ENCODE measurements at places on chromosomes 7 and 10. TPM values are rescaled to one million over a fixed set of nuclear protein-coding genes. Genes with fewer than 3 reads are reported as not detected.

The KCNIP2 gene
- polyA plus RNA-seq, result 4.1 TPM

The AKR1E2 gene
- polyA plus RNA-seq, result 7.0 TPM

The GPNMB gene
- polyA plus RNA-seq, result 37.9 TPM

The RNF133 gene
- 0.14 TPM for polyA plus RNA-seq

The TFPI2 gene
- polyA plus RNA-seq, result 7.8 TPM

The CH25H gene
- polyA plus RNA-seq, result 2.7 TPM

The NOS3 gene
- 9.7 TPM for polyA plus RNA-seq

The GLI3 gene
- polyA plus RNA-seq, result 14.8 TPM

The POLR1F gene
- polyA plus RNA-seq, result 26.1 TPM

The CEP55 gene
- 15.8 TPM for polyA plus RNA-seq

The CUZD1 gene
- polyA plus RNA-seq, result 1.9 TPM

The INSYN2A gene
- polyA plus RNA-seq, result 0.42 TPM

The EIF3A gene
- polyA plus RNA-seq, result 195 TPM

The ZCWPW1 gene
- polyA plus RNA-seq, result 5.2 TPM

The ASB10 gene
- not detected for polyA plus RNA-seq

The GRID2IP gene
- polyA plus RNA-seq, result 0.70 TPM

The TBX20 gene
- not detected for polyA plus RNA-seq

The PIK3CG gene
- polyA plus RNA-seq, result 2.4 TPM

The PRKCQ gene
- polyA plus RNA-seq, result 16.4 TPM

- no peak for DNase-seq
Observed at GRCh38 chr7:27107391-27108381, 5.2 kb upstream of the HOXA2 start.

GRCh38 chr7:37160656-37161055, 288.0 kb downstream of the ELMO1 start:
- no peak for DNase-seq

DNA sequence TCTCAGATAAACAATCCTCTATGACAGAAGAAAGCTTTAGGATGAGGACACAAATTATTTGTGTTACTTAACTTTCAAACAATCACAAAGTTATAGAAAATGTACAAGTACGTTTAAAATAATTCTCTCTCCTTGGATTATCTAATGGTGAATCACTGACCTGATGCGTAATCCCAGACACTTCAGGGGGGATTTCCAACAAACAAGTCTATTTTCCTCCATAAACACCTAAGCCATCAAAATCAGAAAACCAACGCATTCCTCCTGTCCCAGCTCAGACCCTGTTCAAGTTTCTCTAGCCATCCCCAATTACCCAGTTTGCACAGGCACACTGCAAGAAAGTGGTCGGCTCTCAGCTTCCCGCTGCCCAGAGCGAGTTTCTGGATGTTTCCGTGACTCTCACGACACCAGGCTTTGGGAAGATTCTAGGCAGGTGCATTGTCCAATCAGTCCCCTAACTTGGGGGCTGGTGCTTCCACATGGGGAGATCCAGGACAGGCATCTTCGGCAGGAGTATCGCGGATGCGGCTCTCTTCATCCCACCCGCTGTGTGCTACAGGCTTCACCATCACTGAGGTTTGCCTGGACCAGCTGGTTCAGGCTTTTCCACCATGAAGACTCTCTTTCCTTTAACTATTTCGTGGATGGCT, 200.0 kb downstream of the ZMYND11 start:
- DNase-seq, result no peak

DNA sequence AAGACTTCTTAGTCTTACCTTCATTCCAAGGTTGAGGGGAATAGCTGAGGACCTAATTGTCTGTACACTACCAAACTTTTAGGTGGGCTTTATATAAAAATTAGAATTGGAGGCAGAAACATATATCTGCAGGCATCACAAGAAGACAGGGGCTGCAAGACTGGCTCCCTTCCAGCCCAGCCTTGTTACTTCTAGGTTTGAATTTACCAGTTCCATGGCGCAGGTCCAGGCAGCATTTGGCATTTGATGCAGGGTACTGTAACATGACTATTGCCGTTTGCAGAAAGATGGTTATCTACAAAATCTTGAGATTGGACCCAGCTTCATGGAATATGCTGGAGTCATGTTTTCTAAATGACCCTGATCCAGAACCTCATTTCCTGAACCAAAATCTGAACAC, 105.4 kb upstream of the RHOBTB1 start:
- DNase-seq, result no peak

- DNase-seq, result no peak
Observed at GRCh38 chr7:158759245-158759614, 54.6 kb upstream of the NCAPG2 start.

GRCh38 chr10:52758406-52758805, 14.2 kb downstream of the MBL2 start:
- no peak for DNase-seq

DNA sequence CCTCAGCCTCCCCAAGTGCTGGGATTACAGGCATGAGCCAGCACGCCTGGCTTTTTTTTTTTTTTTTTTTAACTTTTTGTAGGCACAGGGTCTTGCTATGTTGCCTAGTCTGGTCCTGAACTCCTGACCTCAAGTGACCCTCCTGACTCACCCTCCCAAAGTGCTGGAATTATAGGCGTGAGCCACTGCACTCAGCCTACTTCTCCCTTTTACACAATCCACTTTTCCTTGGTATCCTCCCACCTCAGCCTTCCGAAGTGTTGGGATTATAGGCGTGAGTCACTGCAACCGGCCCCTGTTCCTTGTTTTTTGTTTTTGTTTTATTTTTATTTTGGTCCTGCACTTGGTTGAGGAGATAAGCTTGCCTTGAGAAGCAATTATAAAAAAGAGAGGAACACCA, 75.9 kb upstream of the KMT2C start:
- DNase-seq, result no peak

GRCh38 chr10:117454502-117454901, 79.3 kb upstream of the PDZD8 start:
- DNase-seq, result no peak

DNA sequence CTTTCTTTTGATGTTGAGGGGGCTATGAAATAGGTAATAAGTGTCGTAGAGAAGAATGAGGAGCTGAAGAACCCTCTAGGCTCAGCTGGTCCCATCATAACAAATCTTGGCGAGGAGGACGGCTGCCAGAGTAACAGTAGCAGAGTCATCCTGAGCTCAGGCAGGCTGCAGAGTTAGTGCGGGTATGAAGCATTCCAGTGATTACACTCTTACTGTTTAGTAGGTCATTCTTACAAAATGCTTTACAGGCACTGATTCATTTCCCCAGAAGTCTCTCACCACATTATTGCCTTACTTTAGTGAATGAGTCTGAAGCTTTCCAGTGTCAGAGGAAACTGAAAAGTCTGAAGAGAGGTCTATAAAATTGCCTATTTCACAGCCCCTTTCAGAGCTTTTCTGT, 43.9 kb upstream of the GPR158 start:
- DNase-seq, result no peak

GRCh38 chr10:59323831-59324401, 38.4 kb downstream of the FAM13C start:
- DNase-seq, result no peak

DNA sequence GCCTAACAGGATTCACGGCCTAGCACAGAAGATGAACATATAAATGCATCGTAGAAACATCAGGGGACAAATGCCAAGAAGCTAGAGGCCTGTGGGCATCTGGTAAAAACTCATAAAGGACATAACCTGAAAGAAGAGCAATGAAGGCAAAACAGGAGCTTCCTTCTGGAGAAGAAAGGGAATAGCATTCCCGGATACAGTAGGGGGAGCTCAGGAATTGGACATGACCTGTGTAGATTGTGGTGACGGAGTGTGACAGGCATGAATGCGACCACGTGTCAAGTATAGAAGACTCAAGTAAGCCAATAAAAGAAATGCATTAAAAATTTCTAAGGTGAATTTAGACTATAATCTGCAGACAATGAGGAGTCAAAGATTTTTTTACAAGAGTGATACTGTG, 270.1 kb downstream of the AGMO start:
- no peak for DNase-seq

- no peak for DNase-seq
Observed at GRCh38 chr10:35377050-35377728, 40.9 kb downstream of the CCNY start.

GRCh38 chr7:114590298-114590697, 175.7 kb downstream of the FOXP2 start:
- no peak for DNase-seq

DNA sequence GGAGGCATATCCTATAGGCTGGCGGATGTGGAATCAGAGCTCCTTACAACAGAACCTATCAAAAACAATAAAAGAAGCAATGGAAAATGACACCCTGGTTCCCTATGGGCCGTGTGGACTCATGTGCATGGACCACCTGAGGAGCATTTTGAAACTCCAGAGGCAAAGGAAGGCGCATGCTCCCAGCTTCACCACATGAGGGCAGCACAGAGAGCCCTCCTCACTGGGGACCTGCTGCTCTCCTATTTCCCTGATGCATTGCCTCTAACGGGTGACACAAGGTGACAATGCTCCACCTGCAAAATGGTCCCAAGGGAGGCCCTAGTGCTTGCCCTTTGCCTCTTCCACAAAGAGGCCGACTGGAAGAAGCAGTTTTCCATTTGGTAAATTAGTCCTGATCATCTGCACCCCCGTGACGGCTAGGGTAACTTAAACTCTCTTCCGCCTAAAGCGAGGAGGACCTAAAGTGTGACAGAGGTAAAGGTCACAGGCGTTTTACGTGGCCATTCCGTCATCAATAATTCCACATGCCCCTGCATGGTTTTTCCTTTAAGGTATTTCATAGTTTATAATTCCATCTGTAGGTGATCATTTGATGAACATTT, 67.7 kb downstream of the GPAM start:
- no peak for DNase-seq

DNA sequence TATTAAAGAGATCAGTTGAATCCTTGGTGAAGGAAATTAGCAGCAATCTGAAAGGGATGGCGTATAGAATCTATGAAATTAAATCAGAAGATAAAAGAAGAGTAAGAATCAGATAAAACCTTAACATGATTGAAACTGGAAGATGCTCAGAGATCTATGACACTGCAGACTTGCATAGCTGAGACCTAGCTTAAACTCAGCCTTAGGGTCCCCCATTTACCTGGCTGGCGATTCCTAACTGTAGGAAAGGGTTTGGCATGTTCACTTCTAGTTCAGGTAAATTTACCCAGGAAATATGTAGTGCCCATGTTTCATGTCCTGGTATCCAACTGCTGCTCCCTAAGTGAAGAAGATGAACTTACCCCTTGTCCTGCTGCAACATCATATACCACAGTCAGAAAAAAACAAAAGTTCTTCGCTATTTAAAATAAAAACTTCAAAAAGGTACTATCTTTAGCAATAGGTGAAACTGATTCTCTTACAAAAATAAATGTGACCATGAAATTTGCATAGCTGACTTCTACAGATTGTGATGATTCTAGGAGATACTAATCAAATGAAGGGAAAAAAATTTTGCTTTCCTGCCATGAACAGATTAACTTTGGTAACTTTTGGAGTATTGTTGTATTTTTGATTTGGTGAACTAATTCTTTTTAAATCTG, 47.8 kb upstream of the TMEM243 start:
- DNase-seq, result no peak

GRCh38 chr10:131703941-131704340, 196.9 kb upstream of the PPP2R2D start:
- DNase-seq, result no peak

DNA sequence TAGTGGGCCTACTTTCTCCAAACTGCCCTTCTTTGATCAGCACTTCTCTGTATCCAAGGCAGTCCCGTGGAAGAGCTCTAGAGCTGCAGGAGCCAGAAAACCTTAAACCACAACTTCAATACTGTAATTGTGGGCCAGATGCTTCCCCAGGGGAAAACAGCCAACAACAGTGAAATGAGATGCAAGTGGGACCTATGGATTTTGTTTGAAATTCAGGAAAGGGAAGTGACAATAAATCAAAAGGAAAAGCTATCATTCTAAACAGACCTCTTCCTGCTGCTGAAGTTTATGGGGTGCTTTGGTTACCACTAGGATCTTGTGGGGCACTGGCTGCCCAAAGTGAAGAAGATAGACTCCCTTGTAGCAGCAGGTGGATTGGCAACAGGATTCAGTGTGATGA, 1031.7 kb downstream of the LRMDA start:
- DNase-seq, result no peak

GRCh38 chr7:70066844-70067243, 468.6 kb downstream of the AUTS2 start:
- no peak for DNase-seq

GRCh38 chr10:33733058-33733457, 398.6 kb upstream of the NRP1 start:
- DNase-seq, result no peak

- DNase-seq, result no peak
Observed at GRCh38 chr10:71998840-71999194, 34.6 kb downstream of the CHST3 start.

DNA sequence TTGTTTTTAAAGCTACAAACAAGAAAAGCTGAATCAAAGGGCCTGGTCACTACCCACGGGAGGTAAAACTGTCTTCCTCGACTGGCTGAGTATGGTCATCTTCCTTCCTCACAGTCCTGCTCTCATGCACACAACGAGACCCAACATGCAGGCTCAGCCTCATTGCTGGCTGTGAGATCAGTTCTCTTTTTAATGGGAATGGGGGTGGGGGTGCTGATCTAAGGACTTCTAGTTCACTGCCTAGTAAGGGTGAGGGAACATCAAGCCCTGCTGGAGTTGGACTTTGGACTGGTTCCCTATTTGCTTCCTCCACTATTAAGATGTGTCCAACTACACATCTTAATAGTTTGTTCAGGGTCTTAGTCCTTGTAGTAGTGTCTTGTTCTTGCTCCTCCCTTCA, 48.2 kb downstream of the ABCB4 start:
- no peak for DNase-seq

- no peak for DNase-seq
Observed at GRCh38 chr10:91465261-91465660, 55.1 kb downstream of the HECTD2 start.

Measured in left renal pelvis (tissue), 4 donors.